ENCODE measurements at places on chromosomes 12 and 14. TPM values are rescaled to one million over a fixed set of nuclear protein-coding genes. Genes with fewer than 3 reads are reported as not detected.

Gene PIWIL1
- not detected for total RNA-seq

Gene IL23A
- not detected for total RNA-seq

Gene ARHGDIB
- total RNA-seq = 50.8 TPM

Gene ACSM4
- total RNA-seq = not detected

Gene MYBPC1
- not detected for total RNA-seq

Gene RIC8B
- total RNA-seq = 14.0 TPM

Gene SLCO1B3
- total RNA-seq = not detected

- no peak overlapping the region for H3K4me3 ChIP-seq
- H3K27ac ChIP-seq = no peak overlapping the region
- DNase-seq = no peak
- no peaks in the 10 kb centered on the region for H3K36me3 ChIP-seq
- no peaks in the 10 kb centered on the region for H3K27me3 ChIP-seq
Observed at GRCh38 chr14:42322531-42323284, 716.0 kb downstream of the LRFN5 start.

GRCh38 chr12:80321653-80322052 is 122.4 kb upstream of the PTPRQ start:
- no peak overlapping the region for H3K4me3 ChIP-seq
- no peaks in the 10 kb centered on the region for H3K36me3 ChIP-seq
- H3K4me1 ChIP-seq = no peaks in the 10 kb centered on the region
- H3K27me3 ChIP-seq = peaks cover 3% of the 10 kb centered on the region

GRCh38 chr12:72282721-72283120 is 10.6 kb downstream of the TRHDE start:
- no peak for DNase-seq
- peaks cover 9% of the 10 kb centered on the region for H3K36me3 ChIP-seq
- no peak overlapping the region for H3K4me3 ChIP-seq
- H3K4me1 ChIP-seq = peaks cover 48% of the 10 kb centered on the region
- no peak overlapping the region for H3K27ac ChIP-seq

DNA sequence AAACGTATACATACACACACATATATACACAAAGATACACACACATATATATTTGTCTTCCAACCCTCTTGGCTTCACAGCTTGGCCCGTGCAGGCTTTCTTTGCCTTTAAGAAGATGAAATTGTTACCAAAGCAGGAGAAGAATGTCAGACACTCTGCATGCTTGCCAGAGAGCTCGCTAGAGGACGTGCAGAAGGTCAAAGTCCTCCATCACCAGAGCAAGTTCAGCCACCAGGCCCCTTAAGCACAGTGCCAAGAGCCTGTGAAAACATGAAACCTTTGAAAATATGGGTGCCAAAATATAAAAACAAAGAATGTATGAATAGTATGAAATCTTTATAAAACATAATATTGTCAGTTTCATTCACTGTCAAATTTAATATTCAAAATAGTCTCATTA is 14.9 kb upstream of the MCRS1 start:
- H3K4me1 ChIP-seq = no peaks in the 10 kb centered on the region
- H3K27ac ChIP-seq = no peak overlapping the region
- no peaks in the 10 kb centered on the region for H3K27me3 ChIP-seq
- DNase-seq = no peak
- no peak overlapping the region for H3K4me3 ChIP-seq

GRCh38 chr14:23430016-23430722 is 5.3 kb downstream of the MYH7 start:
- H3K27ac ChIP-seq = no peak overlapping the region
- no peaks in the 10 kb centered on the region for H3K27me3 ChIP-seq
- H3K36me3 ChIP-seq = no peaks in the 10 kb centered on the region

GRCh38 chr12:83106873-83107272 is 420.2 kb downstream of the TMTC2 start:
- no peaks in the 10 kb centered on the region for H3K36me3 ChIP-seq
- no peak overlapping the region for H3K27ac ChIP-seq
- no peak overlapping the region for H3K4me3 ChIP-seq
- no peaks in the 10 kb centered on the region for H3K27me3 ChIP-seq
- no peak for DNase-seq
- no peaks in the 10 kb centered on the region for H3K4me1 ChIP-seq

DNA sequence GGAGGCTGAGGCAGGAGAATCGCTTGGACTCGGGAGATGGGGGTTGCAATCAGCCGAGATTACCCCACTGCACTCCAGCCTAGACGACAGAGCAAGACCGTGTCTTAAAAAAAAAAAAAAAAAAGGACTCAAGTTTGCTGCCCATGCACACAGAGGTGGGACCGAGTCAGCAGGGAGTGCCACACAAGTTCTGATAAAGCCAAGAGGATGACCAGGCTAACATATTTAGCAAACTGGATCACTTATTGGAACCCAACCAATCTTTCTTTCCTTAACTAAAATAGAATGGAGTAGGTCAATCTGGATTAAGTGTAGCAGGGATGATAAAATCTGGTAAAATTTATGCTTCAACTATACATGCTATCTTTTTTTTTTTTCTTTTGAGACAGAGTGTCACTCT is 190.4 kb upstream of the FOXN3 start:
- no peak overlapping the region for H3K4me3 ChIP-seq
- H3K4me1 ChIP-seq = no peaks in the 10 kb centered on the region
- no peaks in the 10 kb centered on the region for H3K36me3 ChIP-seq
- H3K27me3 ChIP-seq = no peaks in the 10 kb centered on the region
- DNase-seq = no peak

GRCh38 chr12:2295941-2296461 is 243.2 kb downstream of the CACNA1C start:
- peaks cover 36% of the 10 kb centered on the region for H3K4me1 ChIP-seq
- H3K27ac ChIP-seq = no peak overlapping the region
- no peaks in the 10 kb centered on the region for H3K27me3 ChIP-seq
- no peak for DNase-seq
- H3K4me3 ChIP-seq = no peak overlapping the region

GRCh38 chr14:67674139-67674479 is 323 bp downstream of the VTI1B start:
- H3K27me3 ChIP-seq = no peaks in the 10 kb centered on the region
- H3K27ac ChIP-seq = peak overlapping the region; percentile 98
- H3K36me3 ChIP-seq = peaks cover 26% of the 10 kb centered on the region

Data from SJSA1 (cell line).